Stimulated activated CD4-positive, alpha-beta T cell treated with anti-CD3 and anti-CD28 coated beads, Interleukin-1b, Interleukin-23, amount 100 ng/mL, for 48 hours (primary cell): ENCODE measurements at places on chromosomes 1 and 21.

GRCh38 chr1:243903895-243904294, 53.9 kb upstream of the AKT3 start:
- DNase-seq = no peak

DNA sequence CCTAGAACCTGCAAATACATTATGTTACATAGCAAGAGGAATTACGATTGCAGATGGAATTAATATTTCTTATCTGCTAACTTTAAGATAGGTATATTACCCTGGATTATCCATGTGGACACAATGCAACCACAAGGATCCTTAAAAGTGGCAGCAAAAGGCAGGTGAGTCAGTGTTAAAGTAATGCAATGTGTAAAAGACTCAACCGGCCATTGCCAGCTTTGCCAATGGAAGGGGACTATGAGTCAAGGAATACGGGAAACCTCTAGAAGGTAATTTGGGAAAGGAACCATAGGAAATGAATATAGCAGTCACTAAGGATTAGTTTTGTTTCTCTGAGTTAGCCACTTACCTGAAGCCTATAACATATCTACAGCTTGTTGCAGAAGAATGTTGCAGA, 692.1 kb upstream of the ZP4 start:
- no peak for DNase-seq

DNA sequence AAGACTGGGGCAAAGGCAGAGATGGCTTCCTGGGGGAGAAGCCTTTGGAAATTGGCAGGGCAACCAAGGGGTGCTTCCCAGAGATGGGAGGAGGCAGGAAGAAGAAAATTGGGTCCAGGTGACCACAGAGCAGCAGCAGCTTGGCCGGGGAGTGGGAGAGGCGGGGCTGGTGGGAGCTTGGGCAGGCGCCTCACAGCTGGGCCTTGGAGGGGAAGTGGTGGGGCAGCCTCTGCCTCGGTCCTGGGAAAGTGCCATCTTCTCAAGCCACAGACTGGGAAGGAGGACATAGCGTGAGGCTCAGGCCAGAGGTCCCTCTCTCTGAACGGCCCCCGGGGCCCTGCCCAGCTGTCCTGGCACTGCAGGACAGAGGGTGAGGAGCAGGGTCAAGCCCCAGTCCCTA, 24.0 kb upstream of the WASF2 start:
- DNase-seq = no peak

- no peak for DNase-seq
These were observed 59.3 kb upstream of the GJB5 start for GRCh38 chr1:34695580-34695979.

DNA sequence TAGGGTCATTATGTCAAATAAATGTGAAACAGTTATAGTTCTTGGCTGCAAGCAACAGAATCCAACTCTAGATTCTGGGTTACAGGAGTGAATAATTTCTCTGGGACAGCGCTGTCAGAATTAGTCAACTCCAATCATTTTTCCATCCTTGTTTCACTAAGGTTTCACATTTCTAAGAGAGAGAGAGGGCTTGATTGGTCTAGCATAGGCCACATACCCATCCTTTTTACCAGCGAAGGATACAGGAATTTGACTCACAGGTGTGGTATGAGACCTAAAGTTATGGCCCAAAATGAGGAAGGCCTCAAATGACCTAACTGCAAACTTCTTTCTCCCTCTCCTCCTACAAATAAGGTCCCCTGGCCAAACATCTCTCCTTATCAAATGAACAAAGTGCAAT, 25.5 kb upstream of the RGS8 start:
- no peak for DNase-seq

DNA sequence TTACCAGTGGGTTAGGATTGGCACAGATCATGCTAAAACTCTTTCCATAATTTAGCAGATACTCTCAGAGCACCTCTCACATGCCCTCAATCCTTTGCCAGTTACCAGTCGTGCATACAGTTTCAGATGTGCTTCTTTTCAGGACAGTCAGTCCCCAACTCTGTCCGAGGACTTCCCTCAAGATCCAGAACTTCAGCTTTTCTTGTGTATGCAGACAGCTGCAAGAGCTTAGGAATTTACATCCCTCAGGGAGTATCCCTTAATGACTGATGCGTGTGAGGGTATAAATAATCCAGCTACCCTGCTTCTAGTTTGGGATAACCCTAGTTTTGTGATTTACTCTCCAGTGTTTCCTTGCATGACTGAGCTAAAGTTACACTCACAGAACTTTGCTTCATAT, 393.0 kb upstream of the PLXNA2 start:
- DNase-seq = no peak

DNA sequence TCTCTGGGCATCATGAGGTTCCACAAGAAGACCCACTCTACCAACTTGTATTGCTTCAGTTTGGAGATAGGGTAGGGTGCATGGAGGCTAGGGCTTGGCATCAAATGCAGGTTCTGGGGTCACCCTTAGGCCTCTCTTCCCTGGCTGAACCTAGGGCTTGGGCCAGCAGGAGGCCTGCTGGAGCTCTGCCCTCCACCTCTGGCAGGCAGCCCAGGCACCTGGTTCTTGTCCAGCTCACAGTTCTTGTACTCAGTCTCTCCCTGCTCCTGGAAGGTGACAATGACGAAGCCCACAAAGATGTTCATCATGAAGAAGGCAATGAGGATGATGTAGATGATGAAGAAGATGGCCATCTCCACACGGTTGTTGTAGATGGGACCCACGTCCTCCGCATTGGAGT, 37.5 kb upstream of the KIF21B start:
- DNase-seq = no peak

DNA sequence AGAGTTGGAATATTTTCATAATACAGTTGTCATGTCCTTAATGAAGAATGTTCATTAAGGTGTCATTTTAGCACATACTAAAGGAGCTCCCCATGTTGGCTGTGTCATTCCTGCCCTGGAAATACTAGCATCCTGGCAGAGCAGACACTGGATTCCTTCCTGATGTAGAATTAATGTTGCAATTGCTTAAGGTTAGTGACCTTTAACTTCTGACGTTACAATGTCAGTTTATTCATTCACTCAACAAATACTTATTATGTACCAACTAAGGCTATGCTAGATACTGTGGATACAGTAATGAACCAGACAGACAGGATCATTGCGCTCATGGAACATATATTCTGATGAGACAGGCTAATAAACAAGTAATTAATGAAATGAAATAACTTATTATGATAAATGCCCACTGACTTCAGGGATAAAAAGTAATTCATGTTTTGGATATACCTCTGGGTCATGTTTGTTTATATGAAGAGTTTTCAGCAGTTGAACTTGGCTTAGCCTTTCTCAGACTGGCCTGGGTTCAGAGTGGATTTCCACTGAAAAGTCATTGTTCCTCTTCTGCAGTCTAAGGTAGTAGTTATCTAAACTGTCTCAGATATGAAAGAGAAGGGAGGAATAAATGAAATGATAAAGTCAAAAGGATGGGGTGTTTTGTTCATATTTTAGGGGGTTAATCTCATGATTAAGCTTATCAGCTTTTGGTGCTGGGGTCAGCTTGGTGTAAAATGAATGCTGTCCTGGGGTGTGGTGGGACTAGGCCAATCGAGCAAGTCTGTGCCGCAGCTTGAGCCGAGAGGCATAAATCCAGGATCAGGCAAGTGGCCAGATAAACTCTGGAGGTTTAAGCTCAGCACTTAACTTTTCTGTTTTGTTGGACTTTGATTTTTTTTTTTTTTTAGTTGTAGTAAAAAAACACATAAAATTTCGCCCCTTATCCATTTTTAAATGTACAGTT, 43.3 kb upstream of the KCNQ4 start:
- DNase-seq = no peak

DNA sequence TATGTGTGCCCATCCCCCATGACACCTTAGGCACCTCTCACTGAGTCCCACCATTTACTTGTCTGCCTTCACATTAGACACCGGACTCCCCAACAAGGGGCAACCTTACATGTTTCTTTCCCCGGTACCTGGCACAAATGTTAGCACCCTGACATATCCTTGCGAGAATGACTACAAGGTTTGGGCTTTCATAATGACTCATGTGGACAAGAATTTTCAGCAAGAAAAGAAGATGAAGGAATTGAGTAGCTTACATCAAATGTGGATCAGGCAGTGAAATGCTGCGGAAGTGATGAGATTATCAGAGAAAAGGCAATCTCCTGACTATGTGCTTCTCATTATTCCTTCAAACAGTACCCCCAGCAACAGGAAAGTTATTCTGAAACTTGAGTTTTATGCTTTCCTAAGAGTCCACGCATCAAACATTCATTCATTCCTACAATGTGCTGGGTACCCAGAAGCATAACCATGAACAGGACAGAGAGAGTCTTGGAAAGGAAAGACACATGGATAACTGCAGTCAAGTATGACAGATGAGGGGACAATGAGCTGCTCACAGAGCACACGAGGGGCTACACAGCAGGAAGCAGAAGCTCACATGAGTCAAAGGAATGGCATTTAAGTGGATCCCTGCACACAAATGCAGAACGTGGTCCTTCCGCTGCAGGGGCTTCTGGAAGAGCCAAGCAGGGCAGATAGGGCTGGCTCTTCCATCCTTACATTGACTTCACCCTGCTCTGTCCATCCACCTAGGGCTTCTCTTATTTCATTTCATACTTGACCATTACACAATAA, 112.1 kb downstream of the PCNX2 start:
- DNase-seq = no peak

DNA sequence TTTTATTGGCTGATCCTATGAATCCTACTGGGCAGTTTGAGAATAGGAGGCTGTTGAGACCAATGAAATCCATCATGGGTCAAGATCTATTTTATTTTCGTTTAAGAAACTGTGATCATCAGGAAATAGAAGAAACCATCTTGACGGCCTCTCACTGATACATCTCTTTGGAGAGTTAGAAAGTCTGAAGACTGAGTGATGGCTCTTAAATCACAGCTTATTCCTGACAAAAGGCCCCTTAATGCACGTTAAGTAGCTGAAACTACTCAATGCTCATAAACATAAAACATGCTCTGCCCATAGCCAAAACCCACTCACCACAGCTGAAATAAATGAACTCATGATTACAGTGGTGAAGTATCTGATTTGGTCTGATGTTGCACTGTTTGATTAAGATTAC, 784.5 kb upstream of the NEGR1 start:
- no peak for DNase-seq

- no peak for DNase-seq
These were observed 243.0 kb upstream of the SGIP1 start for GRCh38 chr1:66290761-66291530.

- no peak for DNase-seq
These were observed 40.5 kb downstream of the AMY1C start for GRCh38 chr1:103790172-103790571.

GRCh38 chr1:185610954-185611353, 123.2 kb upstream of the HMCN1 start:
- DNase-seq = no peak

DNA sequence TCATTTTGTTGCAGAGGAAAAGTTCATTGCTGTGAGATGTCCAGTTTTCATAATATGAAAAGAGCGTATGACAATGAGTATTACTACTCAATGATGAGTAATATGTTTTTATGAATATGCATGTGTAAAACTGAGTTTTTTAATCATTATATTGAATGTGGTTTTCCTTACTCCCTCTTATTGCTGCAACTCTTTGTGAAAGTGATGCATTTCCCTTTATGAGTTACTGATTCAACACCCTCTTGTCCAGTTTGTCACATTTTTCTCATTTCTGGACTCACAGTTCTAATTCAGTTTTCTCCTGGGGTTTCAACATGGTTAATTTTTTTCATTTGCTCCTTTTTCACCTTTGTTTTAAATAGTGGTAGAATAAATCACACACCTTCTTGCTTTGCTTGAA, 35.2 kb upstream of the KCNJ15 start:
- DNase-seq = no peak

DNA sequence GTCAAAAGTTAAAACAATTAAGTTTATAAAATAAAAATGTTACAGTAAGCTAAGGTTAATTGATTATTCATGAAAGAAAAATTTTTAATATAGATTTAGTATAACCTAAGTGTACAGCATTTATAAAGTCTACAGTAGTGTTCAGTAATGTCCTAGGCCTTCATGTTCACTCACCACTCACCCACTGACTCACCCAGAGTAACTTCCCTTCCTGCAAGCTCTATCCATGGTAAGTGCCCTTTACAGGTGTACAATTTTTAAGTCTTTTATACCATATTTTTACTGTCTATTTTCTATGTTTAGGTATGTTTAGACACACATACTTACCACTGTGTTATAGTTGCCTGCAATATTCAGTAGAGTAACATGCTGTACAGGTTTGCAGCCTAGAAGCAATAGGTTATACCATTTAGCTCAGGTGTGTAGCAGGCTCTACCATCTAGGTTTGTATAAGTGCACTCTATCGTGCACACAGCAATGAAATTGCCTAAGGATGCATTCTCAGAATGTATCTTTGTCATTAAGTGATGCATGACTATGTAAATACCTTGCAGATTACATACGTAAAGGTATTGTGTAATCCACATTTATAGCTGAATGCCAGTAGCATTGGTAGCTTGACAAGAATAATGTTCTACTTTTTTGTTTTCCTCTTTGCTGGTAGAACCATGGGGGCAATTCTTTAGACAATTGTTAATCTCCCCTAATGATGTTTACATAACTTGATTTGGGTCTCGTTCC, 35.7 kb upstream of the GPR88 start:
- no peak for DNase-seq

DNA sequence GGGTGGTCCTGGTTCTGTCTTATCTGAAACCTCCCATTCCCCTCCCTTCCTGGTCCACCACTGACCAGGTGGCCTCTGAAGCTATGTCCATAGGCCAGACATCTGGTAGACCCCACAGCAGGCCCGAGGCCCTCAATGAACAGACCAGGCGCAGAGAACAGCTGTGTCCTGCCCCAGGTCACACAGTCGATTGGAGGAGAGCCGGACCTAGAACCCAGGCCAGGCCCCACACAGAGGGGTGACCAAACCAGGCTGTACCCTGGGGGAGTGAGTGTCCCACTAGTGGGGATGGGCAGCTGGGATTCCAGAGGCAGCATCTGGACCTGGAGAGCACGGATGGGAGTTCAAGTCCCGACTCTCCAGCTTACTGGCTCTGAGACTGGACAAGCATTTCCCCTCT, 29.2 kb downstream of the RNU1-1 start:
- no peak for DNase-seq

DNA sequence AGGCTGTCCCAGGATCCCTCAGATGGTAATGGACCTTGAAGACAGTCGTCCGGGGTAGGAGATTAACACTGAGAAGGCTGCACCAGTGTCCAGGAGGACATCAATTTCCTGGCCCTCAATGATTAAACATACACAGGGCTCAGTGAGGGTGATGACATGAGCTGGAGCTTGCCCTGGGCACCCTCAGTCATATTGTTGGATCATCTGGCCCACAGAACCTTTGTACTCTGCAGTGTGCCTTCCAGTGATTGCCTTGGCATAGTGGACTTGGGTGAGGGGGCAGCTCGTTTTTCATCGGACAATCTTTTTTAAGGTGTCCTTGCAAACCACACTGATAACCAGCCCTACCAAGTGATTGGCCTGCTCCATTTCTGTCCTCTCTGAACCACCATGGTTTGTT, 111.1 kb upstream of the SGIP1 start:
- DNase-seq = no peak

- DNase-seq = no peak
These were observed 174.8 kb upstream of the SYT6 start for GRCh38 chr1:114328361-114328904.

- no peak for DNase-seq
These were observed 6.3 kb downstream of the NGF start for GRCh38 chr1:115331558-115332331.
